ENCODE measurements at places on chromosomes 16 and 17.

DNA sequence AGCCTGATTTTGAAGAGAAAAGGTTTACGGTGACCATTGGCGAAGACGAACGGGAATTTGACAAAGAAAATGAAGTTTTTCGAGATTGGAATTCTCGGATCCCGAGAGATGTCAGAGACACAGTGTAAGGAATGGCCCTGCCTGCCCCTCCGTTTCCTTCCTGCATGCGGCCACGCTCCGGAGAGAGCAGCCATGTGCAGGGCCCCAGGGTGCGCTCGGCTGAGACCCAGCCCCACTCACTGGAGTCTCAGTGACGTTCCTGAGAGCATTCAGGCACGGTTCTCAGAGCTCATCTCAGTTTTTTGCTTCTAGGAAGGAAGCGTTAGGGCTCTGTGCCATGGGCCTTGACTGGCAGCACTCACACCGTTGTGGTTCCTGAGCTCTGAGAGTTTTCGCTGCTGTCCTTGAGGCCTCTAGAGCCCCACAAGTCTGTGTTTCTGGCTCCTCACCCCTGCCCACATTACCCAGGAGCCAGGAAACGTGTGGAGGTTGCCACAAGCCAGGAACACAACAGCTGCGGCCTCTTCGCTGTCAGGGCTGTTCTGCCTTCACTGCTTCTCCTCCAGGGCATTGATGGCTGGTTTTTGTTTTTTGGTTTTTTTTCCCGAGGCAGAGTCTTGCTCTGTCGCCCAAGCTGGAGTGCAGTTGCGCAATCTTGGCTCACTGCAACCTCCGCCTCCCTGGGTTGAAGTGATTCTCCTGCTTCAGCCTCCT, 29.8 kb downstream of the ZC3H18 start:
- DNase-seq, result no peak

- DNase-seq, result no peak
Measured at GRCh38 chr17:28992625-28993600, 12.9 kb downstream of the SEZ6 start.

- no peak for DNase-seq
Measured at GRCh38 chr16:88088161-88088581, 136.9 kb downstream of the BANP start.

DNA sequence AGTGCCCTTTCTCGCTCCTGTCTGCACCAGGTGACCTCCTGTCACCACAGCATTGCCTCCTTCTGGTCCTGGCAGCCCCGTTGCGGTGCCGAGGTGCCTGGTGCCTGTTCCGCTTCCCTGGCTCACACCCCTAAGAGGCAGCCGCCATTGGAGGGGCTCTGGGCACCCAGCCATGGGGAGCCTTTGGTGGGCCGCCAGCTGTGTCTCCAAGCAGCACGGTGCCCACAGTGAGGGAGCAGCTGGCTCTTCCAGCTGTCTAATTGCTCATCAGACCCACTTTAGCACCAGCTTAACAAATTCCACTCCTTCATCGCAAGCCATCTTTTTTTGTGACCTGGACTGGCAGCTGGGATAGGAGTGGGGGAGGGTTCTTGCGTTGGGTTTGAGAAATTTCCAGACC, 276.1 kb downstream of the SNX29 start:
- DNase-seq, result no peak

DNA sequence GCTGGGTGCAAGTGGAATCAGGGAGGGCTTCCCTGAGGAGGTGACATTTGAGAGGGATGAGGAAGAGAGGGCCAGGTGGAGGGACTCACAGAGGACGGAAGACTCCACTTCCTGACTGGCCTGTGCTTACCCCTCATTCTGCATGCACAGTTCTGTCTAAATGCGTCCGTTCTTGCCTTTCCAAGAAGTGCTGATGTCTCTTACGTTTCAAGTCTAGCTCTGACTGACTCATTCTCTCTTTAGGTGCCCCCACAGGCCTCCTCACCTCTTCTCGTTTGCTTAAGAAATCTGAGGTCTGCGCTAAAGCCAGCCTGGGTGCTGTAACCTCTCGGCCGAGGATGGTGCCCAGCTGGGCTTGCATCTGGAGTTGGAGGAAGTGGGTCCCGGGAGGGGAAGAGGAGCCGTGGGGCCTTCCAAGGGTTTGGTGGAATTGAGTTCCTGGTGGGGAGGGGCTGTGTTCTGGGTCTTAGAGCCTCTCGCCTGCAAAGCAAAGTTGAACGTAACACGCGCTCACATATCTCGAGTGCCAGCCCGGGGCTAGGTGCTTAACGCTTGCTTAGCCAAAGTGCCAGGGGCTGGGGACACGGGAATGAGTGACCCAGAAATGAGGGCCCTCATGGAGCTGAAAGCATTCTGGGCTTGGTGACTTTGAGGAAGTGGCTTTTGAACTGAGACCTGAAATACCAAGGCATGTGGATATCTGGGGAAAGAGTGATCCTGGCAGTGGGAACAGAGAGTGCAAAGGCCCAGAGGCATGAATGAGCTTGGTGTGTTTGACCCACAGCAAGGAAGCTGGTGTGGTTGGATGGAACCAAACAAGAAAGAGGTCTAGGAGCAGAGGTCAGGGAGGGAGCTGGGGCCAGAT, 4.8 kb downstream of the IL4R start:
- no peak for DNase-seq

- DNase-seq, result no peak
Measured at GRCh38 chr16:85216522-85217375, 104.5 kb upstream of the CIBAR2 start.
